NCI-H2081 (cell line): ENCODE measurements at places on chromosomes 1 and 21.

- DNase-seq = no peak
These were observed 153.3 kb upstream of the SGIP1 start for GRCh38 chr1:66380452-66381212.

DNA sequence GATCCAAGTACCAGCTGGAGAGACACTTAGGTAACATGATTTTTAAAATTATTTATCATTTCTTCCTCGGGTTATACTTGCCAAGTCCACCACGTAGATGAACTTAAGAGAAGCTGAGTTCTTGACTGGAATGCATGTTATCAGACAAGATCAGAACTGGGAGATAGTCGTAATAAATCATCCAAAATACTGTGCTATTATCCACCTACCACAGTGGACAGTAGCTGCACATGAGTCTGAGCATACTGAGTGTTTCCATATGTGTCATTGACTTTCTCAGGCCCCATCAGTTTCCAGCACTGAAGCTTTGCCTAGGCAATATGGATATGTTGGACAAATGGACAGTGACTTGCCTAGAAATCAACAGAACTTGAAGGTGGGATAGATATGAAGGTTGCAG, 77.9 kb upstream of the RRP15 start:
- DNase-seq = no peak

- DNase-seq = peak; percentile 57
These were observed 30.0 kb upstream of the DMRTA2 start for GRCh38 chr1:50453266-50453665.

DNA sequence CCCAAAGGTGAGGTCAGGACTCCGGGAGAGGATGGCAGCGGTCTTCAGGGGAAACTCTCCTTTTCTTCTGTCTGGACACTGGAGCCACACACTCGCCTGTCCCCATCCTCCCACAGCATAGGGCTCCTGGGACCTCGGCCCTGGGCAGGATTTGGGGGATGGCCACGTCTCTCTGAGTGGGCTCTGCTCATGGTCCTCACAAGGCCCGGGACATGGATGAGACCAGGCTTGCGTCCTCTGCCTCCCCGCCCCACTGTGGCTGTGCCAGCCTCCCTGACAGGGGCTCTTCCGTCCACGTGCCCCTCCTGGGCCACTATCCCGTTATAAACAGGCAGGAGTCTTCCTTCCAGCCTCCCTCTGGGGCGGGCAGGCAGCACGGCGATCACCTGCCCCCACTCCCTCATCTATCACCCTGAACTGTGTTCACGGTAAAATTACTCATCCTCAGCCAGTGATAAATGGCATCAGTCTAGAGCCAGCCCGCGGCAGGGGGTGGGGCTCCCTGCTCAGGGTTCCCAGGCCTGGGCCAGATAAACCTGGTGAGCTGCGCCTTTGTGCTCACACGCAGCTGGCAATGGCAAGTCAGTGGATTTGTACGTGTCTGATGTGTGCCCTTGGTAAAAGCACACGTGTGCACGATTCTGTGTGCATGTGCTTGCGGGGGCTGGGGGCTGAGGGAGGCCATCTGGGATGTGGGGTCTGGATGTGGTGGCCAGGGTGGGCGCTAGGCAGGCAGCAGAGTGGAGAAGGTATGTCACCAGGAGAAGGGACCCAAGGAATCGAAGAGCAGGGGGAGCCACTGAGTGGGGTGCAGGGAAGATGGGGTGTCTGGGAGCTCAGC, 12.6 kb upstream of the SAMD11 start:
- DNase-seq = no peak

- peak; percentile 72 for DNase-seq
These were observed 1.2 kb downstream of the HHIPL2 start for GRCh38 chr1:222546548-222547259.

DNA sequence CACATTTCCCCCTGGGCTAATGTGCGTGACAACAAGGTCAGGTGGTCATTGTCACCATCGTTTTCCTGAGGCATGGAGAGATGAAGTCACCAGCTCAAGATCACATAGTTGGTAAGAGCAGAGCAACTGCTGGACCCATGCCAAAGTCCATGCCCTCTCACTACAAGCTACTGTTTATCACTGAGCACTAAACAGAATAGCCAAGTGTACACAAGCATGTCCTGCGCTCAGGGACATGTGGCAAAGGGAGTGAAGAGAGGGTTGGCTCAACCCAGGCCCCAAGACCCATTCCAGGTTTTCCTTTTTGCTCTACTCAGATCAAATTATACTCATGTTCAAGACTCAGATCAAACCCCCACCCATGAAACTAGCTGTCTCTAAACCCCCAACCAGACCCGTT, 20.8 kb downstream of the LRRC52 start:
- DNase-seq = no peak

DNA sequence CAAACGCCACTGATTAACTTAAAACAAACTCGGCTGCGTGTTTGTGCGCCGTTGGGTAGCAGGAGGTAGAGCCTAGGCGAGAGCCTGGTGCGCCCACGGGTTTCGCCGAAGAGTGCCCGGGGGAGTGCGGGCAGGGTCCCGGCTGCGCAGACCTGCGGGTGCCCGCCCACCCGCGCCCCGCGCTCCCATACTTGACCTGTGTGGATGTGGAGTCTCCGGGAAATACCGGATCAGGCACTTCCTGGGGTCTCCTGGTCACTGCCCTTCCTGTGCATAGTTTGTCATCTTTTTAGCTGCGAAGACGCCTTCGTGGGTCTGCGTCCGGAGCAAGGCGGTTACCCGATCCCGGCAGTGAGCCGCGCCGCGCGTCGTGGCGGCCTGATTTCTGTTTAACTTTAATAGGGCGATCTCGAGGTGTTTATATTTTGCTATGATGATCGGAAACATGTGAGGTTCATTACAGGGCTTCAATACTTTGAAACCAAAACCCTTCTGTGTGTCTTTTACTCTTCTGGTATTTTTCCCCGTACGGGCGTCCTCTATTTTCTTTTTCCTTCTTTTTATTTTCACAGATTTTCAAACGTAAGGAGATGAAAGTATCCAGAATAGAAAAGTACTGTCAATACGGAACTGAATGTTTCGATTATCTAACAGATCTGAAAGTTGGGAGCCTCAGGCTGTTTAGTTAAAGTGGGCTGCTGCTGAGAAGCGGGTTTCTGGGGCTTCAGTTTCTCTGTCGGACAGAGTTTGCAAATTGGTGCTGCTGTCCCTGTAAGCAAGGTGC, 15.2 kb downstream of the NR5A2 start:
- DNase-seq = no peak

- no peak for DNase-seq
These were observed 54.3 kb upstream of the C1orf198 start for GRCh38 chr1:230922620-230923019.

DNA sequence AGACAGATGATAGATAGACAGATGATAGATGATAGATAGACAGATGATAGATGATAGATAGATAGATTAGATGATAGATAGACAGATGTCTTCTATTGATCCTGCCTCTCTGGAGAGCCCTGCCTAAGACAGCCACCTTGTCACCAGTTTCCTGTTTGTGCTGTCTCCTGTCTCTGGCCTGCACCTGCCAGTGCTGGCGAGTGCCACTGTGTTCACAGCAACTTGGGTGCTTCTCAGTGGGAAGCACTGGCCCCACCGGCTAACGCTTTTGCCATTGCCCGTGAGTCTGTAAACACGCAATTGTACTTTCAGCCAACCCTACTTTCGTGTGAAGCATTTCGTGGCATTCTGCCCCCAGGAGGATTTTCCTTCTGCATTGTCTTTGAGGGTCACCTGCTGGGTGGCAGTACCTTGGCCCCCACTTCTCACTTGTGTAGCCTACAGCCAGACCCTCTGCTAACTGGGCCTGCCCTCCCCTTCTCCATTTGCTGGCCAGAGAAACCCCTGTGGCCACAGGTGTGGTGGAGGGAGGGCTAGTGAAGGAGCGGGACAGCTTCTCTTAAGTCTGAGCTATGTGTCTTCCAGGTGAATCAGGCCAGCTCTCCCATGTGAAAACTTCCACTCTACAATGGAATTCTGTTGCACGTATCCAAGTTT, 23.4 kb upstream of the PDE9A start:
- DNase-seq = peak; percentile 9

DNA sequence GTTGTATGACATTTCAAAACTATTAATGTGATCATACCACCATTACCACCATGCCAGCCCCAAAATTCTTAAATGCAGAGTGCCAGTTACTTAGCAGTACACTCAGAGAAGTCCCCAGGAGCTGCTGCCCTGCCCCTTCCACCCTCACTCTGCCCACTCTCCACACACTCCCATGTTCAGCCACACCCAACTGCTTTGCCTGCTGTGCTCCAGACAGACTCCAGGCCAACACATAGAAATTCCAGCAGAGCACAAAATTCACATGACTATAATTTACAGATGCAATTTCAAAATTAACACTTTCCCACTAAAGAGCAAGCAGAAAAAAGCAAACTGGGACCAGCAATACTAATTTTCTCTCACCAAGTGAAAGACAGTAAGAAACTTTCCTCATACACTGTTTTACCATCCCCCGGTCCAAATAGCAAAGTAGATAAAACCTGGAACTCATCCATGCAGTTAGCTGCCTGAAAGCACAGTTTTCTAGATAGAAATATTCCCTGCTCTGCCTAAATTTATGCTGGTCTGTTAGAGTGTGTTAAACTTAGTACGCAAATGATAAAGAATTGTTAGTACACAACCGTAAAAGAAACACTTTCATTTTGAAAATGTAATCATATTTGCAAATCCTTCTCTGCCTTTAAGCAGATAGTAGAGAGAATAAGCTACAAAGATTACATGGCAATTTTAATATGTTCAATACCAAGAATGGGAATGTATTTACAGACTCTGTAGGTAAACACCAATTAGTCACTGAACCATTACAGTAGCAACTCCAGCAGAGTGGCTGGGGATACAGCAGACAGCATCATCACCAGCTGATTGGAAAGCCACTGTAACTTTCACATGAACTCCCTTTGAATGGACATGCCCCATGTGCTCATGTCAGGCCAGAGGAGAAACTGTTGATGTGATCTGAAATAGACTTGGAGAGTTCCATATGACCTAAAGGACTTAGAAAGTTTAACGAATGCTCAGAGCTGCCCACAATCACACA, 176.5 kb downstream of the VAV3 start:
- DNase-seq = peak; percentile 11

DNA sequence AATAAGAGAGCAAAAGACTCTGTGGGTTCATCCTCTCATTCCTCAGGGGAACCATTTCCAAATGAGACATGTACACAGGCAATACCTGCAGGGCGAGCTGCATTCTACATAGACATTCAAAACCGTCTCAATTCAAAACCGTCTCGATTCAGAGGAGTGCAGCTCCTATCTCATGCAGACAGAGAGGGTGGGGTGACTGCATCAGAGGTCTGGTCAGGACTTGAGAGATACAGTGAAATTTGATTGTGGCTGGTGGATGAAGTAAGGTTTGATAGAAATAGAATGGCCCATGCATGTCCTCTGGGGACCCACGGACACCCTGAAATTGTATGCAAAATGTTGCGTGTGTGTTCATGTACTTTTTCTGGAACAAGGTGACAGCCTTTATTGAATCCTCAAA, 27.3 kb downstream of the TEX35 start:
- DNase-seq = no peak

- no peak for DNase-seq
These were observed 148.4 kb upstream of the MAP1LC3C start for GRCh38 chr1:242147096-242147976.

DNA sequence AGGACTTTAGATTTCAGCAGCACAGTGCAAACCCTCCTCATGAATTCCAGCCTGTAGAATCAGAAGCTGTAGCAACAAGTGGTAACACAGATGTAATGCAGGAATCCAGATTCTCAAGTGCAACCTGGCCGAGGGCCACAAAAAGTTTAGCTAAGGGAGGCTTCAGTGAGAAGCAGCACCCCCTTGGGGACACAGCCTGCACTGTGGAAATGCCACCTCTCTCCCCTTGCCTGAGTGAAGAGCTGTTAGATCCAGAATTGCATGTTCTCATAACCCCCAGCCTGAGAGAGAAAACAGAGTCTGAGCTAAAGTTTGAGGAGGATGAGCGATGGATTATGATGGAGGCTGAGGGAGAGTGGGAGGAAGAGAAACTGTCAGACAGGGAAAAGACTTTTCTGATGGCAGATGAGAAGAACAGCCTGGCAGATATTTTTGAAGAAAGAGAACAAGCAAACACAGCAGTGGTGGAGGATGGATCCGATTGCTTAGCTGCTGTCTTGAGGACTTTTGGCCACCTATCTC, 80.5 kb upstream of the BMP8A start:
- peak; percentile 8 for DNase-seq

DNA sequence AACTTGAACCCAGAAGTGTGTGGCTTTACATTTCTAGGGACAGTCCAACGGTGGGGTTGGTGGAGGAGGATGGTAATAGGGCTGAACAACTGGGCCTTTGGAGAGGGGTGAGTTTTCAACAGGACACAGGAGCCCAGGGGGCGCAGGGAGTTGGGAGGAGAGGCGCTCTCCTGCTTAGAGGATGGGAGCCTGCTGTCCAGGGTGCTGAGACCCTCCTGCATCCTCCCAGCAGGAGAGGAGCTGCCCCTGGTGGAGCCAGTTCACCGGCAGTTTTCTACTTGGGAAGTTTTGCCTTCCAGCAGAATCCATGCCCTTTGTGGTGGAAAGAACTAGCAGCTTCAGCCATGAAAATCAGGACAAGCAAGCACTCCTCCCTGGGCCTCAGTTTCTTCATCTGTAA, 8.6 kb downstream of the KCNC4 start:
- no peak for DNase-seq

DNA sequence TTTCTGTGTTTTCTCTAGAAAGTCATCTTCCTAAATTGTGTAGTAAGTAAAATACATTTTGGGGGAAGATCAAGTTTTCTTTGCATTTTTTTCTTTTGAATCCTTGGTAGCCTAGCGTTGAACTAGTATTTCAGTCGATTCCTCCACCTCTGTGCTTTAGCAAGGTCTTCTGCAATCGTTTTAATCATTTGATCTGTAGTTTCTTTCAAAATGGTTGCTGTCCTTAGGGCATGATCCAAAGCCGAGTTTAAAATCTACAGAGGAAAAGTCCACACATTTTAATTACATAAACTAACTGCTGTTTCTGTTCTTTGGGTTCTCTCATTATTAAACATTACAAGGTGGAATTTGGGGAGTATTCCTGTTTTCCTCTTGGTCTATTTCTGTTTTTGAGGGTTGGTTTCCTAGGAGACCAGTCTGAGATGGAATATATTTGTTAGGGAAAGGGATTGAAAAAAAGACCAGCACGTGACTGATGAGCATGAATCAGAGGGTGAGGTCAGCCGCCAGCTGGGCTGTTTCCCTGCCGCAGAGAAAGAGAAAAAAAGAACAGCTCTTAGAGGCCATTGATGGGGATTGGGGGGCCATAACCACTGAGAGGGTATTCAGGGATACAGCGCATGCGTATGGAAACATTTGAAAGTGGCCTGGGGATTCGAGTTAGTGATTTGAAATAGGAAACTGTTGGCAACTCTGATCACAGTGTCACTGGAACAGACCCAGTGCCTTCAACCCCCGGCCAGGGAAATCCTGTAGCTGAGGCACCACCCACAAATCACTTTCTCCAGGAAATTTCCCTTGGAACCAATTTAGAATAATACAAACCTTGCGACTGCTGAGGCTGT, 40.6 kb downstream of the AKNAD1 start:
- peak; percentile 4 for DNase-seq
